ENCODE measurements at places on chromosomes 2 and 18. TPM values are rescaled to one million over a fixed set of nuclear protein-coding genes. Genes with fewer than 3 reads are reported as not detected.
A peak's percentile ranks its signal among the peaks of the same experiment; 100 is the strongest.

GRCh38 chr18:10518595-10519255, 7.1 kb upstream of the NAPG start:
- no peak overlapping the region for H3K4me3 ChIP-seq
- peak; percentile 16 for DNase-seq
- no peaks in the 10 kb centered on the region for H3K27me3 ChIP-seq
- no peak overlapping the region for H3K27ac ChIP-seq
- no peaks in the 10 kb centered on the region for H3K36me3 ChIP-seq

GRCh38 chr18:9726936-9727335, 18.8 kb downstream of the RAB31 start:
- H3K36me3 ChIP-seq, result no peaks in the 10 kb centered on the region
- no peak for DNase-seq
- H3K4me1 ChIP-seq, result no peaks in the 10 kb centered on the region
- H3K27me3 ChIP-seq, result no peaks in the 10 kb centered on the region
- no peak overlapping the region for H3K4me3 ChIP-seq
- H3K27ac ChIP-seq, result no peak overlapping the region

- H3K27ac ChIP-seq, result no peak overlapping the region
- no peaks in the 10 kb centered on the region for H3K36me3 ChIP-seq
- no peaks in the 10 kb centered on the region for H3K4me1 ChIP-seq
- H3K27me3 ChIP-seq, result 0 out of 2 replicates have a peak, but pooled peaks cover 2% of the 10 kb centered on the region
- DNase-seq, result no peak
Observed at GRCh38 chr2:16716024-16716423, 50.4 kb upstream of the CYRIA start.

Gene SLC9A4
- not detected for total RNA-seq

GRCh38 chr18:29176681-29177080, 999.8 kb upstream of the CDH2 start:
- H3K36me3 ChIP-seq, result no peaks in the 10 kb centered on the region
- no peak for DNase-seq
- H3K27me3 ChIP-seq, result no peaks in the 10 kb centered on the region
- no peaks in the 10 kb centered on the region for H3K4me1 ChIP-seq

DNA sequence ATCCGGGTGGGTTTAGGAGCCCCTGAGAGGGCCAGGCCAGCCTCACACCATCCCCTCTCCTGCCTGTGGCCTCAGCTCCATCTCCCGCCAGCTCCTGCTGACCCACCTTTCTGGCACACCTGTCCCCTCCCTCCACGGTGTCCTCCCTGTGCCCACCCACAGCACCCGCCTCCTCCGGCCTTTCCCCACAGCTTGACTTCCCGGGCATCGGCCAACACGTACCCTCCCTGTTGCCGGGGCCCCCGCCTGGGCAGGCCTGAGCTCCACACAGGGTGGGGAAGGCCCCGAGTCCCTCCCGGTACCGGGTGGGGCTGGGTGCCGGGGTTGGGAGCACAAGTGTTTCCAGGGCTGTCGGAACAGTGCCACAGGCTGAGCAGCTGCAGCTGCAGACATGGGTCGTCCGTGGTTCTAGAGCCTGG, 6.5 kb downstream of the GPC1 start:
- H3K4me3 ChIP-seq, result no peak overlapping the region
- DNase-seq, result no peak
- no peak overlapping the region for H3K27ac ChIP-seq
- peaks cover 8% of the 10 kb centered on the region for H3K27me3 ChIP-seq
- H3K4me1 ChIP-seq, result peaks cover 10% of the 10 kb centered on the region

- H3K4me1 ChIP-seq, result no peaks in the 10 kb centered on the region
- no peaks in the 10 kb centered on the region for H3K27me3 ChIP-seq
Observed at GRCh38 chr2:190994148-190994547, 19.8 kb downstream of the STAT1 start.

GRCh38 chr2:231489990-231490389, 25.7 kb upstream of the NCL start:
- no peak overlapping the region for H3K4me3 ChIP-seq
- H3K27ac ChIP-seq, result no peak overlapping the region
- DNase-seq, result no peak
- no peaks in the 10 kb centered on the region for H3K27me3 ChIP-seq

Data from HepG2 (cell line).